ENCODE measurements at places on chromosomes 1 and 21. TPM values are rescaled to one million over a fixed set of nuclear protein-coding genes. Genes with fewer than 3 reads are reported as not detected.

Gene PDPN
- 135 TPM for total RNA-seq

DNA sequence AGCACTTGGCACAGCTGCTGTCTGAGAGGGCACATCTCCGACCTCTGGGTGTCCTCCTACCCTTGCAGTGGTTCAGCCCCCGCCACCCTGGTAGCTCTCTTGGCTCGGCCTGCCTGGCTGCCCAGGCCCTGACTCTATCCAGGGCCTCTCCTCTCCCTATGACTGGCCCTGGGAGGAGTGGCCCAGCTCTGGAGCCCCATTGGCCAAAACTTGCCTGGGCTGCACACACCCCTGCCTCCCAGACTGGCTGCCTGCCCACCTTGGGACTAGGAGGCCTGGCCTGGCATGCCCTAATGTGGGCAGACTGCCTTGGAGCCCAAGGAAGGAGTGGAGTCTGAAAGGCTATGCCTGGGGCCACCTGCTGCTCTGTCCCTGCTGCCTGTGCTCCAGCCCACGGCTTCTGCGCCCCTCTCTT lies 33.6 kb downstream of the ACOT11 start:
- no peak for DNase-seq

Gene CDK18
- 71.9 TPM for total RNA-seq

DNA sequence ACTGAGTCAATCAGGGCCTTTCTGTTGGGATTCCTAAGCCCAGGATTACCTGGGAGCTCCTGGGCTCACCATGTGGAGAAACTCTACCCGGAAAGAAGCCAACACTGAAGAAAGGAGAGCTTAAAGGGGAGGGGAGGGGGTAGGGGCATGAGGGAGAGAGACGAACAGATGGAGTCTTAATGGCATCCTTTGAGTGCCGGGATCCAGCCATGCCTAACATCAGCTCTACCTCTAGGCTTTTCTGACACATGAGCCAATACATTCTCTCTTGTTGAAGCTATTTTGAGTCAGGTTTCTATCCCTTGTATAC lies 75.0 kb downstream of the NPHP4 start:
- no peak for DNase-seq

DNA sequence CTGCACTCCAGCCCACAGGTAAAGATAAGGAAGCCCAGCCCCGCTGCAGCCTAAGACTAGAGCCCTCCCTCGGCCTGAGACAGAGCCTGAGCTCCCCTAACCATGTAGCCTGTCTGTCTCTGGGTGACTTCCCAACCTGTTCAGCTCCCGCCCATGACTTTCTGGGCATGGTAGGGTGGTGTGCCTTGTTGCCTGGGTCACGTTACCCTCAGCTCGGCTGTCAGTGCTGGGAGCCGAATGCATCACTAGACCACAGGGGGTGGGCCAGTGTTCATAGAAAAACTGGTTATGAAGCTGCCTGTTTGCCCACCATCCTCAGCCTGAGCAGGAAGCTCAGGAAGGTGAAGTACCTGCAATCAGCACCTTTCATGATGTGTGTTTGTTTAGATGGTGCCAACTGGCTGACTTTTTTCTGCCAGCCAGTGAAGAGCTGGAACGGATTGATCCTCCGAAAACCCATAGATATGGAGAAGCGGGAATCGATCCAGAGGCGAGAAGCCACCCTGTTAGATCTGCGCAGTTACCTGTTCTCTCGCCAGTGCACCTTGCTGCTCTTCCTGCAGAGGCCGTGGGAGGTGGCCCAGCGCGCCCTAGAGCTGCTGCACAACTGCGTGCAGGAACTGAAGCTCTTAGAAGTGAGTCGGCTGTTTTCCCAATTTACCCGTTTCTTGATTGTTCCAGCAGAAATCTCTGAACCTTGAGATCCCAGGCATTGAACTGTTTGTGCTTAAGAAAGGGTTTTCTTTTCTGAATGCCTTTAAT lies 43.9 kb upstream of the PWP2 start:
- DNase-seq = no peak

Gene PERM1
- total RNA-seq = not detected

- DNase-seq = no peak
These were observed 162.7 kb downstream of the IER5 start for GRCh38 chr1:181251001-181251712.

DNA sequence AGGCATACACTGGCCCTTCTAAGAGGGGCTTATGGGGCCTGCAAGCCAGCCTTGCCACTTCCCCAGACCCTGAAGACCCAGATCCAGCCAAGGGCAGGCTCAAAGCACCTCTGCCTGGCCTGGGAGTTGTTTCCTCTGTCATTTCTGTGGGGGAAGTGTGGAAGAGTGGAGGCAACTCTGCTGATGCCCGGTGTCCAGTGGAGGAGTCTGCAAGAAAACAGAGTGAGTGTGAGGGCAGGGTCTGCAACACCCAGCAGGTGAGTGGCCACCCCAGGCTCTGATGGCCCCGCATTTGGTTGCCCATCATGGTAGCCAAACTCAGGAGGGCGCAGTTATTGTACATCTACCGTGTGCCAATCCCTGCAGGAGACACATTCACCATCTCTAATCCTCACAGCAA lies 8.4 kb downstream of the CLEC20A start:
- DNase-seq = no peak

- DNase-seq = no peak
These were observed 330.2 kb upstream of the FMN2 start for GRCh38 chr1:239761509-239761908.

DNA sequence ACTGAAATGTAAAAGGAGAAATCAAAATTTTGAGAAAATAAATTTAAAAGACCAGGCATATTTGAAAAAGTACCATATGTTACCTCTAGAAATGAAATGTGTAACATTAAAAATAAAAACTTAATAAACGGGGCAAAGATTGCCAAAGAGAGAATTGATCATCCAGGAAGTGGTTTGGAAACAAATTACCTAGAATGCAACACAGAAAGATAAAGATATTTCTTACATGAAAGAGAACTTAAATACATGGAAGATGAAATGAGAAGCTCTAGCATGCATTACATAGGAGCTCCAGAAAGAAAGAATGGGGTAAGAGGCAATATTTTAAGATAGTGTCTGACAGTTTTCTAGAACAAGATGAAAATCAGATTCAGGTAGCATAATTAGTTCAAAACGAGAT lies 235.9 kb upstream of the IRF2BP2 start:
- DNase-seq = no peak

GRCh38 chr1:157157501-157158190 lies 19.5 kb upstream of the ETV3 start:
- no peak for DNase-seq

Measured in WTC11 (cell line).